ENCODE measurements at places on chromosomes 12 and 14. TPM values are rescaled to one million over a fixed set of nuclear protein-coding genes. Genes with fewer than 3 reads are reported as not detected.
A peak's percentile ranks its signal among the peaks of the same experiment; 100 is the strongest.

DNA sequence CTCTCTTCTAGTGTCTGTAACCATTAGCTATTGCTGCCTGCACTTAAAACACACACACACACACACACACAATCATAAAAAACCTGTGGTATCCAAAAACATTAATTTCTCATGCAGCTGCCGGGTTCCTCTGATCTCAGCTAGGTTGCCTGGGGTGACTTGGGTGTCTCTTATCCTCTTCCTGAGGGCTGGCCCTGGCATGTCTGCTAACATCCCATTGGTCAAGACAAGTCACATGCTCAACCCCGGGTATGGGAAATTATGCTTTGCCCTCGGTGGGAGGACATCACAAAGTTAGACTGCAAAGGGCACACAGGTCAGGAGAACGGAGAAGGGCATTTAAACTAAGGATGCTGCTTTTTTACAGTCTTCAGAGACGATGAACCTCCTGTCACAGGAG is 55.7 kb downstream of the TRPV4 start:
- no peaks in the 10 kb centered on the region for H3K36me3 ChIP-seq
- DNase-seq: no peak
- peaks cover 23% of the 10 kb centered on the region for H3K4me1 ChIP-seq
- no peaks in the 10 kb centered on the region for H3K27me3 ChIP-seq
- no peak overlapping the region for H3K27ac ChIP-seq

The GPRC5A gene
- 0.77 TPM for total RNA-seq

The RNASE2 gene
- 1.3 TPM for total RNA-seq

GRCh38 chr12:53476769-53477209 is 22.5 kb downstream of the MAP3K12 start:
- H3K4me1 ChIP-seq: peaks cover 92% of the 10 kb centered on the region
- H3K4me3 ChIP-seq: no peak overlapping the region
- H3K27ac ChIP-seq: peak overlapping the region; percentile 17
- no peaks in the 10 kb centered on the region for H3K27me3 ChIP-seq
- DNase-seq: no peak

The GLIPR1L2 gene
- 1.5 TPM for total RNA-seq

The CCDC196 gene
- not detected for total RNA-seq

- H3K27me3 ChIP-seq: no peaks in the 10 kb centered on the region
- no peak overlapping the region for H3K27ac ChIP-seq
- H3K4me3 ChIP-seq: no peak overlapping the region
- no peak for DNase-seq
These were observed 12.7 kb downstream of the PROX2 start for GRCh38 chr14:74863274-74863673.

- no peaks in the 10 kb centered on the region for H3K36me3 ChIP-seq
- H3K4me3 ChIP-seq: peak overlapping the region; percentile 78
- no peak for DNase-seq
- peak overlapping the region; percentile 52 for H3K27ac ChIP-seq
These were observed 772 bp downstream of the SCARB1 start for GRCh38 chr12:124862768-124863415.

DNA sequence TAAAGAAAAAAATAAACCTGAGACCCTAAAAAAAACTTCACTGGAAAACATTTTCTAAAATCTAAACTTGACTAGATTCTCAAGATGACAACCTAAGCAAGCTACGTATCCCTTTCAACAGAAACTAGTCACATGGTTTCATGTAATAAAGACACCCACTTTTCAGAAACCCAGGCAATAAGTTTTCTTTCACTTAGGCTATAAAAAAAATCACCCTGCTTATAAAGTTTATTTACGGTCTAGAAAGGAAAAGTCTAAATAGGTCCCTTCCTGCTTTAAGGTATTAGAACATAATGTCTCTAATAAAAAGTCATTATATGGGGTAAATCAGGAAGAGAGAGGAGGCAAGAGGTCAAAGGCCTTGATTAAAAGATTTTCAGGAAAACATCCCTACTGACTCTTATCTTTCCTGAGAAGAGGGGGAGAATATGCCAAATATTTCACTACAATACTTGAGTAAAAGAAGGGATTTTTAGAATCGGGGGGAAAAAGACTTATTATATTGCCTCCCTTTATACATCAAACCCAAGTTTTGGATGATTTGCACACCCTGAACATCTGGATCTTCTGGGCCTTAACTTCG is 9.5 kb downstream of the CLIP1 start:
- H3K27ac ChIP-seq: peak overlapping the region; percentile 28
- no peaks in the 10 kb centered on the region for H3K27me3 ChIP-seq
- DNase-seq: no peak
- no peak overlapping the region for H3K4me3 ChIP-seq
- H3K36me3 ChIP-seq: no peaks in the 10 kb centered on the region
- peaks cover 40% of the 10 kb centered on the region for H3K4me1 ChIP-seq

DNA sequence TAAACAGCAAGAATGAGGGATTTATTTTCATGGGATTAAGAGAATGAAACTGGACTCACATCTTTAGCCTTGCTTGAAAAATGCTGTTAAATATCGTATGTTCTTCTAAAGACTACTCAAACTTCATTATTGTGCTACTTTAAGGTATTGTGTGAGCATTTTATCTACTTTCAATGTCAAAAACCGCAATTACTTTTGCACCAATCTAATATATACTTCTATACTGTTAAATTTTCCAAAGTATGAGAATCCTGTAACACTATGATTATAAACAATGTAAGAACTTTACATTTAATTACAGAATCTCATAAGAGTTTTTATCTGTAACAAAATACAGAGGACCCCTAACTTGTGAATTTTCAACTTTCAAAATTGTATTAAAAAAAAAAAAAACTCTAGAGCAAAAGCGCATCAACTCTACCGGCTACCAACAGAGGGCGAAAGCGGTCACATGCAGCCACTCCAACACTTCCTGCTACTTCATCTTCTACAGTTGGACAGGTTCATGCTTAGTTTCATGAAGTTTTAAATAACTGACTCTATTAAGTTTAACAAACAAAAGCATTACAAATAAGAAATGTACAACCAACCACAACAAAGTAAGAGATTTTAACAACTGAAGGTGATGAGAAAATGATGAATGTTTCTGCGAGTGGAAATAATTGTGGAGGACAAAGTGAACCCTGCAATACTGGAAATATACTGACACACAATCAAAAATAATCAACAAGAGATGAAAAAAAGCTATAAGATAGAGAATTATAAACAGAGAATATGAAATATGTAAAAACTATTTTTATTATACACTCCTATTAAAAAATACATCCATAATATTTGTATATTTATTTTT is 210.9 kb downstream of the MED13L start:
- no peak overlapping the region for H3K27ac ChIP-seq
- H3K4me3 ChIP-seq: no peak overlapping the region
- no peaks in the 10 kb centered on the region for H3K36me3 ChIP-seq
- peak; percentile 23 for DNase-seq
- no peaks in the 10 kb centered on the region for H3K27me3 ChIP-seq
- H3K4me1 ChIP-seq: peaks cover 79% of the 10 kb centered on the region

- H3K36me3 ChIP-seq: peaks cover 67% of the 10 kb centered on the region
- no peak overlapping the region for H3K4me3 ChIP-seq
- H3K4me1 ChIP-seq: peaks cover 15% of the 10 kb centered on the region
- H3K27ac ChIP-seq: no peak overlapping the region
These were observed 68.9 kb downstream of the DDX51 start for GRCh38 chr12:132075026-132075713.

DNA sequence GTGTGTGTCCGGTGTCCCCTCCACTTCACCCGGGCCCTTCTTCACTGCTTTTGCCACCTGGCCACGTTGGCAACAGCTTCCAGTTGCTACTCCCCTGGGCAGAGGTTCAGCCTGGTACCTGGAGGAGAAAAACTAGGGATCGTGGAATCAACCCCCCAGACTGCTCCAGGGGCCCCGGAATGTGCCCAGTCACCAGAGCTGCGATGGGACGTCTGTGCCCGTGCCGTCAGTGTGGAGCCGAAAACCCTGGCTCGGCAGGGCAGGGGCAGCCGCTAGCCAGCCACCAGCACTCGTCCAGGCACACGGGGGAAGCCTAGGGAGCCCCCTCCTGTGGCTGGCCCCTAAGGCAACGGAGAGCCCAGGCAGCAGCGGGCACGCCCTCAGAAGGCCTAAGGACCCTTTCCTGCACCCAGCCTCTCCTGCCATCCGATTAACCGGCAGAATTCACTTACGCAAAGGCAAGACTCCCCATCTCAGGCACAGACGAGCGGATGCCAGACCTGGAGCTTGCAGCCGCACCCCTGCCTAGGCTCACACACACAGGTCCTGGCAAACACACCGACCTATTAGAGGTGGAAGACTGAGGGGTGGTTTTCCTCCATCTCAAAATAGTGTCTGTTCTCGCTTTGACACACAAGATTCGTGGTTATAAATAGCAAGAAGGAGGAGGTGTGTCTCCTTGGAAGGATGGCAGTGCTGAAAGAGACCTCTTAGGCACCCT is 62.6 kb downstream of the FBXL14 start:
- peaks cover 73% of the 10 kb centered on the region for H3K27me3 ChIP-seq
- H3K4me3 ChIP-seq: peak overlapping the region; percentile 70
- H3K4me1 ChIP-seq: peaks cover 17% of the 10 kb centered on the region

DNA sequence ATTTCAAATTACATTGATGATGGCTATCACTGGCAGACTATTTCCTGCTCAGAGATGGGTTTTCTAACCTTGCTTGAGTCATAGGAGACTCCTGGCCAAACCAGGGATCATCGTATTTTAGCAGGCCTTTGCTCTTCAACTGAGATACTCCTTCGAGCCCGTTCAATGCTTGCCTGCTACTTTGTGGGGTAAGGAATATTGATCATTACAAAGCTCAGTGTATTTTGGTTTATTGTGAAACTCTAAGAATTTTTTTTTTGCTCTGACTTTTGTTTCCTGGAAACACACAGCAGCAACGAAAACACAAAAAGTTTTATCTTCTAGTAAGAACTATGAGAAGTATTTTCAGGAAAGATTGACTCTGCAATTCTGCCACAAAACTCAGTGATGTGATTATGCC is 4.1 kb downstream of the GPRC5D start:
- DNase-seq: no peak
- H3K27ac ChIP-seq: no peak overlapping the region
- no peaks in the 10 kb centered on the region for H3K36me3 ChIP-seq
- H3K4me3 ChIP-seq: no peak overlapping the region
- no peaks in the 10 kb centered on the region for H3K4me1 ChIP-seq

- DNase-seq: no peak
- peaks cover 100% of the 10 kb centered on the region for H3K36me3 ChIP-seq
- H3K4me3 ChIP-seq: no peak overlapping the region
- peaks cover 10% of the 10 kb centered on the region for H3K4me1 ChIP-seq
- H3K27me3 ChIP-seq: no peaks in the 10 kb centered on the region
These were observed 71.8 kb downstream of the ACACB start for GRCh38 chr12:109188108-109188712.

DNA sequence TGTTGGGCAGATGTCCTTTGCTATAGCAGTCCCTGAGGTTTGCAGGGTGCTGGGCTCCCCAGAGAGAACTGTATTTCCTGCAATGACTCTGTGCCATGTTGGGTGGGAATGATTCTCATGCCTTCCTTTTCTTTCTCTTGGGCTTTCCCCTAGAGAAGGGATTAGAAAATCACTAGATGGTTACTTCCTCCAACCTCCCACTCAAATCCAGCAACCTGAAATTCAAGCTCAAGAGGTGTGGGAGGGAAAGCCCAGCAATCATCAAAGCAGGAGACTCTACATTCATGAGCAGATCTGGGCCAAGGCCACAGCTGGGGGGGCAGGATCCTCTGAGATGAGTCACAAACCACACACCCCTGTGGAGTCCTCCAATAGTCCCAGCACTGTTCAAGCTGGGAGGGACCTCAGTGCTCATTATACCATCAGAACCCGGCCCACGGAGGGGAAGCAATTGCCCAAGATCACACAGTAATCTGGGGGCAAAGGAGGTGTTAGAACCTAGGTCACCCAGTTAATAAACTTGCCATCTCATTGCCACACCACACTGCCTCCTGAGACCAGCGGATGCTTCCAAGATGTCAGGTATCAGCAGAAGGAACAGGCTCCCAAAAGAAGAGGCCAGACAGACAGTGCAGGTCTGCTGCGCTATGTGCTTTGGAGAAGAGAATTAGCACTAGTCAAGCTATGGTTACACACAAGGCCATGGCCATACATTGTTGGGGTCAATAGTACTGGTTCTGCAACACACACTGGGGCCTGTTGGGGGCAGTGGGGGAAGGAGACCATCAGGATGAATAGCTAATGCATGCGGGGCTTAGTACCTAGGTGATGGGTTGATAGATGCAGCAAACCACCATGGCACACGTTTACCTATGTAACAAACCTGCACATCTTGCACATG is 65.7 kb downstream of the TTC9 start:
- no peaks in the 10 kb centered on the region for H3K36me3 ChIP-seq
- H3K4me3 ChIP-seq: no peak overlapping the region
- no peak for DNase-seq

The ANKRD33 gene
- not detected for total RNA-seq

DNA sequence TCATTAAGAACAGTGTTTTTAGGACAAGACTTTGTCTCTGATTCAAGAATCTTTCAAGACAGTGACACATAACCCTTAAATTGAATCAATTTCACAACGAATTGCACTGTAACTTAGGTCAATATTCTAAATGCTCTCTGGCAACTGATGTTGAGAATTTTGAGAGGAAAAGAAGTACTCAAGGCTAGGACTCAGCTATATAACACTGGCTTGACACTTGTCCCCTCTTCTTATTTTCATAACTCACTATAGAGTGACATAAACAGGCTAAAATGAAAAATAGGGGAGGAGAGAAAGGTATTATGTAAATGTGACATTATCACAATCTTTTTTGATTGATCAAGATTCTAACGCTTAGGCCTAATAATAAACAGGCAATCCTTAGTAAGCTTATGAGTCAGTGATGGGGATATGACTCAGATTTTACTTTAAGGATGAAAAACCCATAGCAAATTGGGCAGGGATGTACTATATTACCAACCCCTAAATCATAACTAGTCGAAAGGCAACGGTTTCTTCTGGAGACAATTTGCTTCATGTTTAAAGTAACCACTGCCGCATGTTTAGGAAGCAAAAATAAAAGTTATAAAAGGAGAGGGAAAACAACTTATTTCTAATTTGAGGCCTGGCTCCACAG is 10.9 kb downstream of the BTG1 start:
- H3K27ac ChIP-seq: peak overlapping the region; percentile 72
- no peak for DNase-seq
- peak overlapping the region; percentile 26 for H3K4me3 ChIP-seq
- no peaks in the 10 kb centered on the region for H3K27me3 ChIP-seq
- peaks cover 95% of the 10 kb centered on the region for H3K4me1 ChIP-seq

- H3K4me3 ChIP-seq: no peak overlapping the region
- H3K36me3 ChIP-seq: peaks cover 36% of the 10 kb centered on the region
- no peak overlapping the region for H3K27ac ChIP-seq
These were observed 18.7 kb downstream of the HVCN1 start for GRCh38 chr12:110670161-110670701.
